ENCODE measurements at places on chromosomes 3 and 15.
A peak's percentile ranks its signal among the peaks of the same experiment; 100 is the strongest.

DNA sequence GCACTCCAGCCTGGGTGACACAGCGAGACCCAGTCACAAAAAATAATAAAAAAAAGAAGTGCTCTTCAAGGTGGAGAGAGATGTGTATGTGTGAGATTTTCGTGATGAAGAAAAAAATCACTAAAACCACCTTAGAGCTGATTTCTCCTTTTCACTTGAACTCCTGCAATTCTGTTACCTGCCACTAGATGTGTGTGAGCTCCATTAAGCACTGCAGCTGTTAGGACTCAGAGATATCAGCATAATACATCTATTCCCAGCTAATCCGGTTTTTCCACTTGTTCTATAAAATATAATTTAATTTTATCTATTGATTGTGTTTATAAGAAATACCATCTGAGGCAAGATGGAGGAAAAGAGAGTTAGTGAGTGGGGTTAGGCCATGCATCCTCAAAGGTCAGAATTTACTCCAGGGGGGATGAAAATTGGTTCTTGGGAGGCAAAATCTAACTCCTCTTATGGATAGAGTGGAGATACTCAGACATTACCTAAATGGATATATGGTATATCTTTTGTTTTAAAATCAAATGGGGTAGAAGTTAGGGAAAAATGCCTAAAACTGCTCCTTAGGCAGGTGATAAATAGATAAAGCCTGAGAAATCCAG, 152.7 kb downstream of the IL20RB start:
- DNase-seq: no peak

DNA sequence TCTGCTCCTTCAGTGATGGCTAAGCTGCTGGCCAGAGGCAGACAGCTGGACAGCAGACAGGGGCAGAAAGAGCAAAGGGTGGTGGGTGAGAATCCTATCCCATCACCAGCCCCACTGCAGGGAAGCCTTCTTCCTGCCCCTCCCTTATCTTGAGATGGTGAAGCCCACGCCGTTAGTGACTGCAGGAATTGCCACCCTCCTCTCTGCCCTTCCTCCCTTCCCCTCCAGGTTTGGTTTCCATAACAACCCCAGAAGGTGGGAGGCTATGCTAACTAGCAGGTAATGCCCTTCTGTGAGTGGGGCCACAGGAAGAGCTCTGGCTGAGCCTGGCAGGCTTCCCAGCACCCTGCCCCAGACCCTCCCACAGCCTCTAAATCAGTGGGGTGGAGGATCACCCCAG, 32.8 kb downstream of the SCN5A start:
- no peak for DNase-seq

- DNase-seq: no peak
Measured at GRCh38 chr3:8276506-8276905, 225.1 kb upstream of the LMCD1 start.

GRCh38 chr3:140922634-140923033, 19.0 kb upstream of the SLC25A36 start:
- DNase-seq: no peak

- DNase-seq: no peak
Measured at GRCh38 chr15:58357529-58358476, 74.0 kb upstream of the LIPC start.

DNA sequence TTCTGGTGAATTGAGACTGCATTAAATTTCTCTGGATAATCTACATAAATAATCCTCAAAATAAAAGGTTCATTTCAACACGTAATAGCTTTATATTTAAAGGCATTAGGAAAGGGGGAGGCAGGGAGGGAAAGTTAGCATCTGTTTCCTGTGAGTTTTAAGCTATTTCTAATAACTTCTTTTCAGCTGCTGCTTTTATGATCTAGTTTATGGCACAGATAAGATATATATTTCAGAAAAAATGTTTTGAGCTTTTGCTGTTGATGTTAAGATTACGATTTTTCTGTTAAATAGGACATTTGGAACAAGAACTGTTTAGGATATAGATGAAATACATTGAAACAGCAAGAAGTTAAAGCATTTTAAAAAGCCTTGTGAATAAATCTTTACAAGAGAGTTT, 30.0 kb downstream of the UBE2E1 start:
- no peak for DNase-seq

DNA sequence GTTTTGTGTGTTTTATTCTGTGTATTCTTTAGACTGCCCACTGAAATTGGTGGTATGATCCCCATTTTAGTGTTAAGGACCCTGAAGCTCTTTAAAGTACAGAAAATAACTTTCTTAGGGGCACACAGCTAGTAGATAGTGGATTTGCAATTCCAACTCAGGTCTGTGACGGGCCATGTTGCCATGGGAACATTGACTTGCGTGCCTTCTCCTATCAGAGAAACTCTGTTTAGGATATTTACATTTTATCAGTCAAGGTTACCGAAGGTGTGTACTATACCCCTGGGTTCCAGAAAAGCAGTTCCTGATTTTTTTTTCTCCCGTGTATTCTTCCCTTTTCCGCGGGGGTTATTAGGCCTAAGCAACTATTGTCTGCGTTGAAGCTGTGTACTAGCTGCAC, 19.4 kb downstream of the MYZAP start:
- no peak for DNase-seq

- DNase-seq: peak; percentile 2
Measured at GRCh38 chr3:184336547-184337398, 627 bp upstream of the FAM131A start.

- no peak for DNase-seq
Measured at GRCh38 chr3:29936766-29937165, 655.9 kb downstream of the RBMS3 start.

DNA sequence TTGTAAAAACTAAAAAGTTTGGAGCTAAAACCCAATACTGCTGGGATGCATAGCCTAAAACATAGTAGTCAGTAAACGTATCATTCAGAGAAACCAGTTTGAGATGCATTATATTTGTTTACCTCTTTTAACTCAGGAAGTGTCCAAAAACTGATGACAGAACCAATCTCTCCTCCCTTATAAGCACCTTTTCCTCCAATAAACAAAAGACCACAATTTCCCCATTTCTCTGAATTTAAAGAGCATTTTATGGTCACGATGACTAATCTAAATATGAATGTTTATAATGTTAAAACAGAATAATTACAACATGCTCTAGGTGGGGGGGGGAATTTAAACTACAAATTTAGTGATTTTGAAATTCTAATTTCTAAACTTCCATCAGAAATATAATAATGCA, 58.5 kb downstream of the CEP63 start:
- no peak for DNase-seq

GRCh38 chr3:46193436-46193835, 14.7 kb downstream of the CCR1 start:
- DNase-seq: no peak

- DNase-seq: no peak
Measured at GRCh38 chr3:57810471-57811137, 54.5 kb downstream of the SLMAP start.

- DNase-seq: no peak
Measured at GRCh38 chr3:23475446-23475845, 272.3 kb downstream of the UBE2E2 start.

DNA sequence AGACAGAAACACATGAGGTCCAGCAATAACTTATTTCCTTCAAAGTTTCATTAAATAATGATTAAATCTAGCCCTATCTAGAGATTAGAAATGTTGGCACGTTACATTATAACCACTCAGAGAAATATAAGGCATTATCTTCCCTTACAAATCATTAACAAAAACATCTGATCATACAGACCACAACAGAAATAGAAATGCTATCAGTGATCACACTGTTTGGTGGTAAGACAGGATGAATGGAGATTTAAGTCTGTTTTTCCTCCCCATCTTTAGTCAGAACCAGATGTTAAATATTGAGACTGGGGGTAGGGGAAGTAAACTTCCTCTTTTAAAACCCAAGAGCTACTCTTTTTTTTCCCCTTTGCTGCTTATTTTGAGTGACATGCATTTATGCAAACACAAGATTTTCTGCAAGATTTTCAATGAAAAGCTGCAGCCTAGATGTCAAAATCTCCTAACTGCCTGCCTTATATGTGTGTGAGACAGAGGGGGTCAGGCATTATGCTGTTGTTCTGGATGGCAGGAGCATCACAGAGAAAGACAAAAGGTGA, 70.4 kb downstream of the CBLB start:
- no peak for DNase-seq

DNA sequence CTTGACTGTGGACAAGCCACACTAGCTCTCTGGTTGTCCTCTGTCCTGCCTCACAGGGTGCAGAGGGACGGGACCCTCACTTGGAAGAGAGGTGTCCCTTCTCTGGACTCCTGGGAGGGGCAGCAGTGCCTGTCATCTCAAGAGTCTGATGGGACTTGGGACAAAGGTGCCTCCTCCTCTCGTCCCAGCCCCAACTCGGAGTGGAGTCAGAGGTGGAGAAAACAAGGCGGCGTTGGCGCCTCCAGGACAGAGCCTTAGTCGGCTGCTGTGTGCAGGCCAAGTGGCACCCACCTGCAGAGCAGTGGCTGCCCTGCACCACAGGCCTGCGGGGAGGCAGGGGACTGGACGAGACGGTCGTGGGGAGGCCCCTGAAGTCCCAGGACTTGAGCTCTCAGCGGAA, 9.4 kb upstream of the SEC13 start:
- no peak for DNase-seq

DNA sequence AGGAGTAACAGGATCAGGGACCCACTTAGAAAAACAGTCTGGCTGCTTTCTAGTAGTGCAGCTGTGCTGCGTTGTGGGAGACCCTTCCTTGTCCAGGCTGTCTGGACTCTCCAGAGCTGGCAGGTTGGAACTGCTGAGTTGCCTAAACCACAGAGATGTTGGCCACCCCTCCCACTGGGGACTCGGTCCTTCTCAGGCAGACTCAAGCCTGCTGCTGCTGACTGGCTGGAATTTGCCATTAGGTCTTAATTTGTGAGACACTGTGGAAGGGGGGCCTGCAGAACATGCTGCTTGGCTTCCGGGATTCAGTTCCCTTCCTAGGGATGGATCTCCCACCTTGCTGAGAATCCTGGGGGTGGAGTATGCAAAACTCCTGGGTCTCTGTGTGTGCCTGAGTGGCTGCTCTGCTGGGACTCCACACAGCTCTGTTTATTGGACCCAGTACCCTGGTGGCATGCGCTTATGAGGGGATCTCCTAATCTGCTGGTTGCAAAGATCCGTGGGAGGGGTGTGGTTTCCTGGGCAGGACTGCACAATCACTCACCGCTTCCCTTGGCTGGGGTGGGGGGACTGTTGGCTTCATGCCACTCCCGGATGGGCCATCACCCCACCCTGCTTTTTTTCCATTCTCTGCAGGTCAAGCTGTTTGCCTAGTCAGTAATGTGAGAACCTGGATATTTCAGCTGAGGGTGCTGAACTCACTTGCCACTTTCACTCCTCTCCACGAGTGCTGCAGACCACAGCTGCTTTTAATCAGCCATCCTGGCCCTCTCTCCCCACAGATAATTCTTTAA, 150.5 kb downstream of the CFAP20DC start:
- no peak for DNase-seq

DNA sequence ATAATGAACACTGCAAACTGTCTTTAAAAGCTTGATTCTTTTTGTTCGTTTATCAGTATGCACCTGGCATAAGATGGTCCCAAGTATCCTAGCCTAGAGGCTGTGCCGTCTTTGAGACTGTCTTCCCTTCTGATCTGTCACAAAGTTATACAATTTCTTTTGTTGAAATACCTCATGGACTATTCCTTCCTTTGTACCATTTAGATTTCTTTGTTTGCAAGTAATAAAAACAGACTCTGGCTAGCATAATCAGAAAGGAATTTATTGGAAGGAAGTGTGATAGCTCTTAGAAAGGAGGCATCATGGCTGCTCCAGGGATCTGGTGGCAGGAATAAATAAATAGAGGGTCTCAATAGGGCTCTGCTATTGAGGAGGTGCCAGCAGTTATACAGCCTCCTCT, 280.4 kb downstream of the SLC9A9 start:
- no peak for DNase-seq

GRCh38 chr15:68028137-68028887, 25.8 kb upstream of the PIAS1 start:
- DNase-seq: no peak

- DNase-seq: no peak
Measured at GRCh38 chr3:180280555-180280954, 243.8 kb upstream of the PEX5L start.

GRCh38 chr15:52199271-52199670, 8.1 kb upstream of the GNB5 start:
- DNase-seq: no peak
